ENCODE measurements at places on chromosomes 12 and 14.

DNA sequence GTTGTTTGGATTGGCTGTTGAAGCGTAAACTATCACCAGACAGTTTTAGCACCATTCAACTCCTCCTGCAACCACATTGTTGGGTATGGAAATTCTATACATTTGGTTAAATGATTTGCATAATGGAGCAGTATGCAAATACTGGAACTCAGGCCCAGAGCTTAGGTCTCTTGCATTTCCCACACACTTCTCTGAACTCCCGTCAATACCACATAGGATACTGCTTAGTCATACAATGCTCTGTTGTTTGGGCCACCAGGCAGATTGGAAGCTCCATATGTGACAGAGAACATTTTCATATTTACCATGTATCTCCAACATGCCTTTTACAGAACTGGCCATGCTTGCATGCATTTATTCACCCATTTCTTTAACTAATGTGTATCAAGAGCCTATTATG lies 78.0 kb downstream of the IFNG start:
- no peak for DNase-seq

DNA sequence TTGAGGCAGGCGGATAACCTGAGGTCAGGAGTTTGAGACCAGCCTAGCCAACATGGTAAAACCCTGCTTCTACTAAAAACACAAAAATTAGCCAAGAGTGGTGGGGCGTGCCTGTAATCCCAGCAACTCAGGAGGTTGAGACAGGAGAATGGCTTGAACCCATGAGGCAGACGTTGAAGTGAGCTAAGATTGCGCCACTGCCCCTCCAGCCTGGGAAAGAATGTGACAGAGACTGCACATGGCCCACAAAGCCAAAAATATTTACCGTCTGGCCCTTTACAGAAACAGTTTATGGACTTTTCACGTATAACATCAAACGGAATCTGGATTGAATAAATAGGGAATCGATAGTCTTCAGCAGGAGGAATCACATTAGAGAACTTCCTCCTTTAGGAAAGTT lies 3.5 kb downstream of the RSRC2 start:
- no peak for DNase-seq

GRCh38 chr14:44963775-44964380 lies 1.9 kb downstream of the TOGARAM1 start:
- DNase-seq: no peak

GRCh38 chr12:82411546-82412230 lies 53.4 kb downstream of the METTL25 start:
- DNase-seq: no peak

GRCh38 chr12:68739891-68740290 lies 6.1 kb upstream of the SLC35E3 start:
- no peak for DNase-seq

- DNase-seq: no peak
Measured at GRCh38 chr14:56199095-56199981, 81.1 kb downstream of the PELI2 start.

All from pancreas (tissue), 10 donors.